A549 treated with ZK216348 at 1 μM for 4 hours (cell line): ENCODE measurements at places on chromosomes 4 and X. TPM values are rescaled to one million over a fixed set of nuclear protein-coding genes. Genes with fewer than 3 reads are reported as not detected.

Gene FRG2
- total RNA-seq, result 0.12 TPM in 1 of 5 replicates, not detected in the others

Gene PAGE5
- not detected in 5 replicates for total RNA-seq

Gene RAB39B
- total RNA-seq, result 0.63 to 0.78 TPM (median 0.69 TPM) in 5 replicates

Gene AKAP4
- total RNA-seq, result not detected in 5 replicates

Gene HSFX3
- not detected in 5 replicates for total RNA-seq

Gene NIPAL1
- 0.23 to 1.7 TPM (median 0.52 TPM) in 5 replicates for total RNA-seq

Gene PABPC4L
- 0.02 to 0.10 TPM (median 0.07 TPM) in 4 of 5 replicates, not detected in the other for total RNA-seq

Gene PPAT
- total RNA-seq, result 11.5 to 22.0 TPM (median 15.5 TPM) in 5 replicates

Gene SHROOM3
- 6.8 to 13.9 TPM (median 11.1 TPM) in 5 replicates for total RNA-seq

Gene GPC3
- not detected in 5 replicates for total RNA-seq

Gene FGF13
- not detected in 5 replicates for total RNA-seq

Gene H2BW1
- total RNA-seq, result not detected in 5 replicates

Gene UGT2B11
- 0.06 to 0.17 TPM (median 0.09 TPM) in 3 of 5 replicates, not detected in the others for total RNA-seq

Gene SLC7A11
- 14.3 to 31.4 TPM (median 25.9 TPM) in 5 replicates for total RNA-seq

Gene GBA3
- not detected in 5 replicates for total RNA-seq

Gene FABP2
- not detected in 5 replicates for total RNA-seq

Gene RNF175
- not detected in 5 replicates for total RNA-seq

Gene JAKMIP1
- not detected in 5 replicates for total RNA-seq

Gene MAGEA10
- total RNA-seq, result not detected in 5 replicates

Gene VEGFC
- 11.2 to 13.1 TPM (median 12.5 TPM) in 5 replicates for total RNA-seq

Gene GPM6B
- 0.04 to 0.11 TPM in 2 of 5 replicates, not detected in the others for total RNA-seq

Gene HTRA3
- total RNA-seq, result 12.6 to 21.9 TPM (median 19.9 TPM) in 5 replicates

Gene MGARP
- 0.58 to 1.1 TPM (median 0.68 TPM) in 5 replicates for total RNA-seq

Gene EDA2R
- 10.7 to 14.9 TPM (median 12.2 TPM) in 5 replicates for total RNA-seq

Gene PNMA5
- total RNA-seq, result not detected in 5 replicates

Gene NHS
- total RNA-seq, result 2.3 to 4.3 TPM (median 2.9 TPM) in 5 replicates

Gene CSAG3
- total RNA-seq, result not detected in 5 replicates

Gene MAGIX
- total RNA-seq, result 1.3 to 3.7 TPM (median 3.6 TPM) in 5 replicates

Gene FHDC1
- 0.46 to 0.79 TPM (median 0.65 TPM) in 5 replicates for total RNA-seq

Gene GDPD2
- total RNA-seq, result 0.17 TPM in 1 of 5 replicates, not detected in the others

Gene SLIT2
- total RNA-seq, result 0.12 TPM in 1 of 5 replicates, not detected in the others

Gene SASH3
- not detected in 5 replicates for total RNA-seq

Gene FAM114A1
- 20.1 to 43.9 TPM (median 34.9 TPM) in 5 replicates for total RNA-seq

Gene WNK3
- 0.05 to 0.07 TPM in 2 of 5 replicates, not detected in the others for total RNA-seq

Gene PPP4R3C
- not detected in 5 replicates for total RNA-seq

Gene APELA
- not detected in 5 replicates for total RNA-seq

Gene PITX2
- total RNA-seq, result 0.72 to 1.5 TPM (median 1.0 TPM) in 5 replicates

Gene VMA21
- 18.3 to 27.1 TPM (median 22.5 TPM) in 5 replicates for total RNA-seq
